HFFc6 (cell line): ENCODE measurements at places on chromosomes 1 and 21.
A peak's percentile ranks its signal among the peaks of the same experiment; 100 is the strongest.

DNA sequence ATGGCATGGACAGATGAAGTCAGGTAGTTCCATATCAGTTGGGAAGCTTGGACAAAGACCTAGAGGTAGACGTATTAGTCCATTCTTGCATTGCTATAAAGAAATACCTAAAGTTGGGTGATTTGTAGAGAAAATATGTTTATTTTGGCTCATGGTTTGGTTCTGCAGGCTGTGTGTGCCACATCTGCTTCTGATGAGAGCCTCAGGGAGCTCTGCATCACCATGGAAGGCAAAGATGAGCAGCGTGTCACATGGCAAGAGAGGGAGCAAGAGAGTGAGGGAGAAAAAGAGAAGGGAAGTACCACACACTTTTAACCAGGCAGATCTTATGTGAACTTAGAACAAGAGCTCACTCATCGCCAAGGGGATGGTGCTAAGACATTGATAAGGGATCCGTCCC, 9.0 kb downstream of the TSACC start:
- peak overlapping the region; percentile 3; the same call in 1 of the 2 replicates for H3K4me3 ChIP-seq
- H3K27ac ChIP-seq: peak overlapping the region; percentile 31
- peaks cover 24% of the 10 kb centered on the region for H3K4me1 ChIP-seq
- H3K36me3 ChIP-seq: no peaks in the 10 kb centered on the region

GRCh38 chr1:160887071-160887470, 2.1 kb upstream of the ITLN1 start:
- peaks cover under 1% of the 10 kb centered on the region for H3K27me3 ChIP-seq
- H3K36me3 ChIP-seq: no peaks in the 10 kb centered on the region
- no peak overlapping the region for H3K4me3 ChIP-seq

DNA sequence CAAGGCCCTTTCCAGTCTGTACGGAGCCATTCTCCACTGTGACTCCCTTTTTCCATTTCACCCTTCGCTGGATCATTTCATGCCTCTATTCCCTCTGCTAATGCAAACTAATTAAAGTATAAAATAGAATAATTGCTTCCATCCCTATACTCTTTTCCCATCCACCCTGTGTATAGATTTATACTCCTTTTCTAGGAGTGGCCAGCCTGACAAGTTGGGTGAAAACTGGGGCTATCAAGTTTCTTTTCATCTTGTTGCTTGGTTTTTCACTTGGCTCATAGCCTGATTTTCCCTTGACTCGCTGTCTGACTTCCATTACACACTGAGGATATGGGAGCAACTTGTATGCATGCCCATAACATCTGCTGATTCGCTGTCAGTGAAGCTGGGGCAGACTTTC, 107.0 kb downstream of the PLXNA2 start:
- no peaks in the 10 kb centered on the region; the same call in 1 of the 2 replicates for H3K27me3 ChIP-seq
- H3K4me3 ChIP-seq: no peak overlapping the region
- peaks cover 44% of the 10 kb centered on the region for H3K4me1 ChIP-seq
- DNase-seq: peak; percentile 20

DNA sequence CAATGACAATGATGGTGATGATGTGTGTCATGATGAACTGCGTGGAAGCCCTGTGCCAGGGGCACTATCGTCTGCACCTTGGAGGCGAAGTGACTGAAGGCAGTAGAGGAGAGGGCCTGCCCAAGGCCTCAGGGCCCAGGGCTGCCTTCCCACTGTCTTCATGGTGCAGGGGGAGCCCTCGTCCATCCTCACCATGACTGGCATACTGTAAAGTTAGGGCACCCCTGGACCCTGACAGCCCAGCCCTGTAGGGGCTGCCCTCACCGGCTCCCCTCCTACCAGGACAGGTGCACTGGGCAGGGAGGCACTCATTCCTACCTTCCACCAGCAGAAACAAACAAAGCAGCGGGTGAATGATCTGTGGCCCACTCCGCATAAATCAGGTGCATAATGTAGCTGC, 156.9 kb upstream of the C1orf174 start:
- peaks cover 5% of the 10 kb centered on the region; the same call in 1 of the 2 replicates for H3K36me3 ChIP-seq
- no peak overlapping the region for H3K4me3 ChIP-seq
- DNase-seq: no peak
- no peak overlapping the region for H3K27ac ChIP-seq
- no peaks in the 10 kb centered on the region for H3K4me1 ChIP-seq

- no peak overlapping the region for H3K4me3 ChIP-seq
- peaks cover 23% of the 10 kb centered on the region for H3K4me1 ChIP-seq
- DNase-seq: peak; percentile 88
- H3K27me3 ChIP-seq: no peaks in the 10 kb centered on the region
- no peaks in the 10 kb centered on the region for H3K36me3 ChIP-seq
Measured at GRCh38 chr21:15224346-15225086, 159.7 kb upstream of the NRIP1 start.

- H3K36me3 ChIP-seq: peaks cover 5% of the 10 kb centered on the region; the same call in 1 of the 2 replicates
- DNase-seq: no peak
- H3K27ac ChIP-seq: no peak overlapping the region
- H3K27me3 ChIP-seq: peaks cover 22% of the 10 kb centered on the region
Measured at GRCh38 chr1:230422221-230422981, 3.7 kb downstream of the PGBD5 start.

GRCh38 chr1:23480187-23481025, 3.6 kb downstream of the ASAP3 start:
- no peak for DNase-seq
- no peak overlapping the region for H3K27ac ChIP-seq
- H3K36me3 ChIP-seq: no peaks in the 10 kb centered on the region
- no peak overlapping the region for H3K4me3 ChIP-seq
- peaks cover 28% of the 10 kb centered on the region for H3K4me1 ChIP-seq

DNA sequence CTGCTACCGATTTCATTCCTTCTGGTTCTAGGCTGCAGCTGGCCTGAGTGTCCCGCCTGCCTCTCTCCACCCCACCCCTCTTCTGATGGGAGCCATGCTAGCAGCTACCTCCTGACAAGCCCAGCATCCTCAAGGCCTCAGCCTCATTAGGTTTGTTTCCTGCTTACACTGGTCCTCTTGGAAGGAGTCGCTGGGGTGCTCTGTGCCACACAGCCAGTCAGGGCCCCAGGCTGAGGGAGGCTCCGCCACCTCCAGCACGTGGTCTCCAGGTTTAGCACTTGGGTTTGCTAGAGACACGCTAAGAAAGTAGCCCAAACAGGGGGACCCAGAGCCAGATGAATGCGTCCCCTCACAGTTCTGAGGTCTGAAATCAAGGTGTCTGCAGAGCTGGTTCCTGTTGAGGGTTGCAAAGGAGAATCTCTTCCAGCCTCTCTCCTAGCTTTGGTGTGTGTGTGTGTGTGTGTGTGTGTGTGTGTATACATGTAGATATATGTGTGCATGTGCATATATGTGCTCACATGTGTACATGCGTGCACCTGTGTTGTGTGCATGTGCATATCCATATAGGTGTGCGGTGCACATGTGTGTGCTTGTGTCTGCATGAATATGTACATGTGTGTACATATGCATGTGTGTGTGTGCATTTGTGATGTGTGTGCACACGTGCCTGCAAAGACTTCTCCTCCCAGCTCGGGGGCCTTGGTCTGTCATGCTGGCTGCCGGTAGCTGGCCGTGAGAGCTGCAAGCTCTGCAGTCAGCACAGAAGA, 301.1 kb upstream of the AJAP1 start:
- H3K4me1 ChIP-seq: no peaks in the 10 kb centered on the region
- H3K36me3 ChIP-seq: 0 out of 2 replicates have a peak, but pooled peaks cover under 1% of the 10 kb centered on the region
- DNase-seq: no peak
- no peak overlapping the region for H3K4me3 ChIP-seq

DNA sequence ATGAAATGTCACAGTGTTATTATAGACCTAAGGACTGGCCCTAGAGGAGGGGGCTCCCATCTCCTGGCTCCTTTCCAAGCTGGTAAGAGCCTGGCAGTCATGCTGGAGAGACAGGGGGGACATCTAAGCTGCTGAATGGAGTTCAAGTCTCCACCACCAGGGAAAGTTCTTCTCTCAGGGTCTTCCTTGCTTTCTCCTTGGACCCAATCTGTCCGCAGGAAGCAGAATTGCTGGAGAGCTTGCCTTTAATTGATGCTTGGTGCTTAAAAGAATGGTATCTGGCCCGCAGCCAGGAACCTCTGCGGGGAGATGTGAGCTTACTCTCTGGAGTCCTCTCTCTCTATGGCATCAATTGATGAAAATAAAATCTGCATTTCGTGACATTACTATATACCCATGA, 25.1 kb downstream of the IRF2BP2 start:
- no peak for DNase-seq
- no peak overlapping the region for H3K4me3 ChIP-seq
- H3K27ac ChIP-seq: no peak overlapping the region
- no peaks in the 10 kb centered on the region; the same call in none of the 2 replicates for H3K27me3 ChIP-seq
- H3K4me1 ChIP-seq: peaks cover 26% of the 10 kb centered on the region

- H3K27ac ChIP-seq: peak overlapping the region; percentile 64
- peak overlapping the region; percentile 74 for H3K4me3 ChIP-seq
- H3K4me1 ChIP-seq: peaks cover 91% of the 10 kb centered on the region
- DNase-seq: peak; percentile 57
Measured at GRCh38 chr21:37459575-37459974, 93.0 kb downstream of the DYRK1A start.

- no peak for DNase-seq
- no peak overlapping the region for H3K27ac ChIP-seq
- H3K4me1 ChIP-seq: peaks cover 5% of the 10 kb centered on the region; the same call in 1 of the 2 replicates
- no peaks in the 10 kb centered on the region for H3K36me3 ChIP-seq
- H3K27me3 ChIP-seq: peaks cover 19% of the 10 kb centered on the region
Measured at GRCh38 chr1:11725616-11726015, 10.3 kb upstream of the AGTRAP start.

- no peak overlapping the region for H3K4me3 ChIP-seq
- H3K27me3 ChIP-seq: peaks cover 26% of the 10 kb centered on the region
- DNase-seq: no peak
Measured at GRCh38 chr1:20068722-20069121, 1.3 kb upstream of the PLA2G5 start.

- peaks cover 44% of the 10 kb centered on the region for H3K4me1 ChIP-seq
- no peaks in the 10 kb centered on the region for H3K36me3 ChIP-seq
- H3K27me3 ChIP-seq: peaks cover 2% of the 10 kb centered on the region; the same call in 1 of the 2 replicates
- H3K27ac ChIP-seq: peak overlapping the region; percentile 37; the same call in 1 of the 2 replicates
- 0 out of 2 replicates have a peak overlapping the region, but pooled peaks have one; percentile 18 for H3K4me3 ChIP-seq
- no peak for DNase-seq
Measured at GRCh38 chr1:107138166-107138565, 2.7 kb upstream of the NTNG1 start.

GRCh38 chr1:154141240-154141639, 13.6 kb downstream of the NUP210L start:
- DNase-seq: peak; percentile 41
- peaks cover 10% of the 10 kb centered on the region for H3K4me1 ChIP-seq
- no peaks in the 10 kb centered on the region for H3K27me3 ChIP-seq
- H3K27ac ChIP-seq: no peak overlapping the region; the same call in 1 of the 2 replicates
- H3K36me3 ChIP-seq: no peaks in the 10 kb centered on the region
- H3K4me3 ChIP-seq: no peak overlapping the region

- no peaks in the 10 kb centered on the region for H3K36me3 ChIP-seq
- H3K4me3 ChIP-seq: no peak overlapping the region
- no peak for DNase-seq
- H3K27ac ChIP-seq: no peak overlapping the region
Measured at GRCh38 chr1:216919060-216919970, 196.1 kb upstream of the ESRRG start.

DNA sequence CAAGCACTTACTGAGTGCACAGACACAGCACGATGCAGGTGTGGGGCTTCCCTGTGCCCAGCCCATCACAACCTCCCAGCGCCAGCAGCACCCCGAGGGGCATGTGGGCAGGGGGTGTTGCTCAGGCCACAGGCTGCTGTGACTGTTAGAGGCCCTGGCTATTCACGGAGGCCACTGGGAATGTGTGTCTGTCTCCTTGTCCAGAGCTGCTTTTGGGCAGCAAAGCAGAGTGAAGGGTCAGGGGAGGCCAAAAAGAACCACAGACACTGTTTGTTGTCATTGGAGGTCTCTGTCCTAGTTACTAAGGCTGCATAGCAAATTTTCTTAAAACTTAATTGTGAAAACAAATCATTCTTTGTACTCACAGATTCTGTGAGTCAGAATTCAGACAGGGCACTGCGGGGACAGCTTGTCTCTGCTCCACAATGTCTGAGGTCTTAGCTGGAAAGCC, 49.6 kb downstream of the TNFRSF8 start:
- H3K4me1 ChIP-seq: peaks cover 17% of the 10 kb centered on the region
- H3K27me3 ChIP-seq: peaks cover 38% of the 10 kb centered on the region
- H3K4me3 ChIP-seq: no peak overlapping the region
- H3K27ac ChIP-seq: peak overlapping the region; percentile 69
- H3K36me3 ChIP-seq: no peaks in the 10 kb centered on the region
